Panc1 (cell line): ENCODE measurements at places on chromosomes 3 and 15. TPM values are rescaled to one million over a fixed set of nuclear protein-coding genes. Genes with fewer than 3 reads are reported as not detected.

DNA sequence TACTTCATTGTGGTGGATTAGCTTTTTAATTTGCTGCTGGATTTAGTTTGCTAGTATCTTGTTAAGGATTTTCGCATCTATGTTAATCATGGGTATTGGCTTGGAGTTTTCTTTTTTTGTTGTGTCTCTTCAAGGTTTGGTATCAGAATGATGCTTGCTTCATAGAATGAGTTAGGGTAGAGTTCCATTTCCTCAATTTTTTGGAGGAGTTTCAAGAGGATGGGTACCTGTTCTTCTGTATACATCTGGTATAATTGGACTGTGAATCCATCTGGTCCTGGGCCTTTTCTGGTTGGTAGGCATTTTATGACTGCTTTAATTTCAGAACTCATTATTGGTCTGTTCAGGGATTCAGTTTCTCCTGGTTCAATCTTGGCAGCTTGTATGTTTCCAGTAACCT is 335.6 kb downstream of the EDEM1 start:
- H3K27me3 ChIP-seq: no peaks in the 10 kb centered on the region
- H3K4me3 ChIP-seq: no peak overlapping the region
- H3K4me1 ChIP-seq: no peaks in the 10 kb centered on the region
- H3K27ac ChIP-seq: no peak overlapping the region
- H3K36me3 ChIP-seq: no peaks in the 10 kb centered on the region

GRCh38 chr15:80554560-80554959 is 140.6 kb upstream of the ABHD17C start:
- H3K36me3 ChIP-seq: no peaks in the 10 kb centered on the region
- peaks cover 2% of the 10 kb centered on the region; the same call in 1 of the 2 replicates for H3K27me3 ChIP-seq
- no peak overlapping the region for H3K4me3 ChIP-seq
- H3K27ac ChIP-seq: no peak overlapping the region
- no peaks in the 10 kb centered on the region for H3K4me1 ChIP-seq

DNA sequence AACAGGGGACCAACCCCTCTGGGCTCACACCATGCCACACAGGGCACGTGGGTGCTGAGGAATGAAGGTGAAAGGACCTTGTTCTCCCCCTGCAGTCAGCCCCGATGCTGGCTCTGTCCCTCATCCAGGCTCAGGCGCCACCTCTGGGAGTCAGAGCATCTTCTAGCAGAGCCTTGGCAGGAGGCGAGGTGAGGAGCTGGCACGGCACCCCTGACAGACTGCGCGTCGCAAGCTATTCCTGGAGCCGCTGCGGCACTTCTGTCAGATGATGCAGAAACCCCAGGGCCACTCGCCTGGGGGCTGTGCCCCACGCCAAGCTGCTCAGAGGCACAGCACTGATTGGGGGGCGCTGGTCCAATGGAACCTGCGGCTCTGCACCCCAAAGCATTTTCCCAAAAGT is 62.0 kb downstream of the MGLL start:
- no peaks in the 10 kb centered on the region for H3K36me3 ChIP-seq
- H3K4me1 ChIP-seq: no peaks in the 10 kb centered on the region
- no peak for DNase-seq

DNA sequence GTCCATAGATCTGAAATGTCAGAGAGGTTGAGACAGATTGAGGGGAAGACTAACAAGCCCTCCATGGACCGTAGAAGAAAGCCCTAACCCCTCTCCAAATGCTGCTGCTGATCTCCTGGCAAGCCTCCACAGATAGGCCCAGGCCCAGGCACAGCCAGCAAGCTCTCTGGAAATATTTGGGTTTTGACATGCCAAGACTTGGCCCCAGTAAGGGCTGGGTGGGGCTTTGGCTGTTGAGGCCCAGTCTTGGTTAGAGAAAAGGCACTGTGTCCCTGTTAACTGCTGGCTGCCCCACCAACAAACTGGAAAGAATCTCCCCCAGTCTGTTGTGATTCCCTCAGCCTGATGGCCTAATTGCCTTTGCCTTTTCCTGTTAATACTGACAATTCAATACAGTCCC is 208.8 kb upstream of the CTDSPL start:
- H3K36me3 ChIP-seq: no peaks in the 10 kb centered on the region
- no peak overlapping the region for H3K27ac ChIP-seq
- H3K4me3 ChIP-seq: no peak overlapping the region
- H3K27me3 ChIP-seq: no peaks in the 10 kb centered on the region

DNA sequence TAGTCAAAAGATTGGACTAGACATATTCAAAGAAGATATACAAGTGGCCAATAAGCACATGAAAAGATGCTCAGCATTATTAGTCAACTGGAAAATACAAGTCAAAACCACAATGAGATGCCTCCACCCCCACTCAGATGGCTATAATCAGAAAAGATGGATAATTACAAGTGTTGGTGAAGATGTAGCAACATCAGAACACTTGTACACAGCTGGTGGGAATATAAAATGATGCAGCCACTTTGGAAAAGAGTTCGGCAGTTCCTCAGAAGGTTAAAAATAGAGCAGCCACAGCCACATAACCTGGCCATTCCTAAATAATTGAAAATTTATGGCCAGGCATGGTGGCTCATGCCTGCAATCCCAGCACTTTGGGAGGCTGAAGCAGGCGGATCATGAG is 38.4 kb downstream of the HEG1 start:
- no peaks in the 10 kb centered on the region for H3K27me3 ChIP-seq
- H3K36me3 ChIP-seq: peaks cover 18% of the 10 kb centered on the region
- DNase-seq: no peak
- no peak overlapping the region for H3K27ac ChIP-seq
- no peak overlapping the region for H3K4me3 ChIP-seq
- no peaks in the 10 kb centered on the region for H3K4me1 ChIP-seq

LRRN1 gene
- 0.13 TPM for total RNA-seq

GOLGA6L7 gene
- not detected for total RNA-seq

DNA sequence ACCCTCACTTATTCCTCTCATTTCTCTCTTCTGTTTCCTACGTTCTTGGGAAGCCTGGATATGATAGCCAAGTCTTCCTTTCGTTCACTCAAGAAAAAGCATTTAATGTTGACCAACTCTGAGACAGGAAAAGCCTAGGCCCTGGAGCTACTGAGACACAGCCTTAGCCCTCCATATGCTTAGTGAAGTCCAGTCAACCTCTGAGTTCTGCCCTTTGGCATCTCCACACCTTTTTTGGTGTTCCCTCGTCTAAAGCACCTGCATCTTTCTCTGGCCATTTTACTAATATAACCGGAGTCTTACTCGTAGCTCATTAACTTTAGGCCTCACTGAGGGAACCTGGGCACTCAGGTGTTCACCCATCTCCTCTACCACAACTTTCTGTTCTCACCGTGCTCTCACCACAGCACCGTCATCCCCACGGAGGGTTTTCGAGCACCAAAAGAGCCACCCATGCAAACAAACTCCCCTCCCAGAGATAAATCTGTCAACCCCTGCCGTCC is 632 bp downstream of the MTHFS start:
- DNase-seq: no peak
- H3K27me3 ChIP-seq: no peaks in the 10 kb centered on the region
- no peaks in the 10 kb centered on the region; the same call in 1 of the 2 replicates for H3K36me3 ChIP-seq
- peak overlapping the region; percentile 82 for H3K4me3 ChIP-seq
- peaks cover 31% of the 10 kb centered on the region for H3K4me1 ChIP-seq

CHRM5 gene
- total RNA-seq: not detected

DUOXA1 gene
- total RNA-seq: not detected

COL6A5 gene
- total RNA-seq: not detected

GRCh38 chr3:12598890-12599289 is 42.0 kb downstream of the MKRN2 start:
- DNase-seq: no peak
- H3K36me3 ChIP-seq: peaks cover 18% of the 10 kb centered on the region
- H3K4me1 ChIP-seq: no peaks in the 10 kb centered on the region
- H3K27ac ChIP-seq: no peak overlapping the region

KCNMB2 gene
- total RNA-seq: not detected

INKA1 gene
- total RNA-seq: 2.2 TPM

GRCh38 chr3:104878395-104878794 is 488.3 kb upstream of the ALCAM start:
- no peaks in the 10 kb centered on the region for H3K36me3 ChIP-seq
- no peaks in the 10 kb centered on the region for H3K4me1 ChIP-seq
- H3K27me3 ChIP-seq: no peaks in the 10 kb centered on the region
- no peak overlapping the region for H3K4me3 ChIP-seq
- no peak for DNase-seq

GRCh38 chr15:58476525-58477162 is 44.9 kb downstream of the LIPC start:
- no peaks in the 10 kb centered on the region for H3K27me3 ChIP-seq
- DNase-seq: no peak
- H3K4me3 ChIP-seq: no peak overlapping the region
- no peaks in the 10 kb centered on the region; the same call in 1 of the 2 replicates for H3K4me1 ChIP-seq
- H3K27ac ChIP-seq: no peak overlapping the region

XCR1 gene
- not detected for total RNA-seq

ATP13A3 gene
- 169 TPM for total RNA-seq

ZBBX gene
- not detected for total RNA-seq

DNA sequence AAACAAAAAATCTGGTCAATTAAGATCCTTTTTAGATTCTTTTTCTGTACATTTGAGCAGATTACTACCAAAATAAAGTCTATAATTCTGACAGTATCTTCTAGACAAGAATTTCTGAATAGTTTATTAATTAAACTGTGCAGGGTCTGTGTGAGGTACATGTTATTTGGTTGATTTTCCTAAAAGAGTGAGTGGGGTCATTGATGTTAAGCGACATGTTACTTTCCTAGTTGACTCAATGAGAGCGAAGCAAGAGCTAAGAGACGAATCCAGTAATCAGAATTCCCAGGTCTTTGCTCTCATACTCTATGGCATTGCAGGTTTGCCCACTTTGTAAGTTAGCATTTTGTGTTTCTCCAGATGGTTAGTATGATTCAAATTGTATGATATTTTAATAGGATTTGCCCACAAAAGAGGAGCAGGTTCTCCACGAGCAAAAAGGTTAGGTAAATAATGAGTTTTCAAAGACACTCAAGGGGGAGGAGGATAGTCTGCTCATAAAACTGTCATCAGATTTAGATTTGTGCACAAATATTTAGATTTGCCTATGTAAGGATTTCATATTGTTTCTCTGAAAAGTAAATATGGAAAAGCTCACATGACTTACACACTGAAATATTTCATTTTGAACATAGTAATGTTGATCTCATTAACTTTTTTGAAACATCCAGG is 217.2 kb upstream of the CGNL1 start:
- no peak overlapping the region for H3K27ac ChIP-seq
- H3K36me3 ChIP-seq: no peaks in the 10 kb centered on the region
- H3K27me3 ChIP-seq: no peaks in the 10 kb centered on the region
- DNase-seq: no peak
- H3K4me1 ChIP-seq: no peaks in the 10 kb centered on the region
- no peak overlapping the region for H3K4me3 ChIP-seq

DNA sequence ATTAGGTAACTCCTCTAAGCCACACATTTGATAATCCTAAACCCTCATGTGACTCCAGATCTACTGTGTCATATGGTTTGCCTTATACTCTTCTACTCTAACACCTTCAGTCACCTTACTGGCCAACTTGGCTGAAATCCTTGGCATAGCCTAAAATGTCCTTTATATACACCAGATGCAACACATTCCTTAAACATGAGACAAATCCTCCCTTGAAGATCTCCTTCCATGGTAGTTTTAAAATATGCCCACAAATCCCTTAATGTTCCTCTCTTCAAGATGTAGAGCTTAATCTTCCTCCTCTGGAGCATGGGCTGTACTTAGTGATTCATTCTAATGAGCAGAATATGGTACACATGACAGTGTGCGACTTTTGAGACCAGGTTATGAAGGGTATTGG is 238.9 kb downstream of the SUCLG2 start:
- no peaks in the 10 kb centered on the region for H3K4me1 ChIP-seq
- H3K4me3 ChIP-seq: no peak overlapping the region
- DNase-seq: no peak
- H3K36me3 ChIP-seq: no peaks in the 10 kb centered on the region
- H3K27me3 ChIP-seq: no peaks in the 10 kb centered on the region
- H3K27ac ChIP-seq: no peak overlapping the region

CLDN1 gene
- total RNA-seq: 30.9 TPM
